Stimulated activated CD8-positive, alpha-beta memory T cell treated with anti-CD3 and anti-CD28 coated beads, Interleukin-7, amount 100 ng/mL, for 48 hours (primary cell): ENCODE measurements at places on chromosomes 7 and 10.

DNA sequence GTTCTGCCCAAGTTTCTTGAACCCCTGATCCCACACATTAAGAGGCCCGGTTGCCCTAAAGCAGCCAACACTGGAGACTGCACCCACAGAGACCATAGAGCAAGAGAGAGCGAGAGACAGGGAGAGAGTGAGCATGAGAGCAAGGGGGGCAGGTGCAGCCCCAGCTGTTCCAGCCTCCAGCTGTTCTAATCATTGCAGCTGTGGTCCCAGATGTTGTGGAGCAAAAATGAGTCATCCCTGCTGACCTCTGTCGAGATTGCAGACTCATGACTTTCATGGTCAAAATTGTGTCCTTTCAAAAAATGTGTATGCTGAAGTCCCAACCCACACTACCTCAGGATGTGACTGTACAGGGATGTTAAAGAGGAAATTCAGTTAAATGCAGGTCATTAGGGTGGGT, 143.9 kb upstream of the FRMD4A start:
- DNase-seq: no peak

DNA sequence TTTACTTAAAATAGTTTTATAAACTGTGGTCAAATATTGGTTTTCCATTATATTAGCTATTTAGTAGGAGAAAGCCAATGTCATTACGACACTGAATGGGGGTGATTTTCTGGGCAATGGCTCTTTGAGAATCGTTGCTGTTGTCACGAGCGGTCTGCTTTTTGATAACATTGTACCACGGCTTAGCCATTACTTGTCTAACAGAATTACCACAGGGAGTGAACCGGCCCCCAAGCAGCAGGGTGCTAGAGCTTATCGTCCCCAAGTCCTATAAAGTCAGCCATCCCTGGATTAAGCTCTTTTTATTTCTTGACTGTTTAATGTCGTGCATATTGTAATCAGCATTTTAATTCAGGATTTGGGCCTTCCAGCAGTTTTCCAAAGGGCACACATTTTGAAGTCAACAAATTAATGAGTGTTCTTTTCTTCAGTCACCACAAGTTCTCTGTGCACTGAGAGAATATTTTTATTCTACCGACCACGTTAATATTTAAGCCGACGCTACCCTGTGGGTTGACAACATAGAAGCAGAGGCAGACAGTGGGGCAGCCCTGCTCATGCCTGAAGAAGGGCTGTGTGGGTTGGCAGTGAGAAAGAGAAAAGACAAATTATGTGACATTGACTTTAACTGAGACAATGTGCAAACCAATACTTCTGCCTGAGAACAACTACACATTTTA, 125.8 kb downstream of the ICA1 start:
- no peak for DNase-seq

DNA sequence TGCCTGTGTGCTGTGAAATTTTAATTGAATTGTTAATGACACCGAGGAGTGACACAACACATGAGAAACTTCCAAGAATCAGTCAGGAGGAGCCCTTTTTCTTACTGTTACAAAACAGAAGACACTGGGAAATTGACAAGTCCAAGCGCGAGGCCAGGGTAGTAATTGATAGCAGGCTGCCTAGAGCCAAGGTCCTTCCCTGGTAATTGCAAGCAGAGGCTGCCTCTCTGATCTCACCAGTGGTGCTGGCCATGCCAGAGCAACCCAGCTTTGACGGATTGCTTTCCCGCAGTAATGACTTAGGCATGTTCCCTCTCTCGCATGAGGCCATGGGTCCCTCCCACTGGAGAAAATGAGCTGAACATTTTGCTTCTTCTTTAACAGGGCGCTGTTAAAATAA, 111.5 kb downstream of the LRMDA start:
- no peak for DNase-seq

GRCh38 chr7:8208816-8209215, 53.2 kb downstream of the ICA1 start:
- no peak for DNase-seq

DNA sequence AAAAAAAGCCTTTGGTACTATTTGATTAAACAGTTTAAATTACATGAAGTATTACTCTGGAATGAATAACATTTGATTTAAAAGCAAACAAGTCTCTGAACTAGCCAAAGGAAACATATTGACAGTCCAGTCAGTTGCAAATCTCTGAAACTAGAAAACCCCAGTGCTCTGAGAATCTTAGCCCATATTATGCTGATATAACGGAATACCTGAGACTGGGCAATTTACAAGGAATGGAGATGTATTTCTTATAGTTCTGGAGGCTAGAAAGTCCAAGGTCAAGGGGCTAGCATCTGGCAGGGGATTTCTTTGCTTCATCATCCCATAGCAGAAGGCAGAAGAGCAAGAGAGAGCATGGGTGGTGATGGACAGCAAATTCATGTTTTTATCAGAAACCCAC, 21.7 kb upstream of the FKBP9 start:
- no peak for DNase-seq

DNA sequence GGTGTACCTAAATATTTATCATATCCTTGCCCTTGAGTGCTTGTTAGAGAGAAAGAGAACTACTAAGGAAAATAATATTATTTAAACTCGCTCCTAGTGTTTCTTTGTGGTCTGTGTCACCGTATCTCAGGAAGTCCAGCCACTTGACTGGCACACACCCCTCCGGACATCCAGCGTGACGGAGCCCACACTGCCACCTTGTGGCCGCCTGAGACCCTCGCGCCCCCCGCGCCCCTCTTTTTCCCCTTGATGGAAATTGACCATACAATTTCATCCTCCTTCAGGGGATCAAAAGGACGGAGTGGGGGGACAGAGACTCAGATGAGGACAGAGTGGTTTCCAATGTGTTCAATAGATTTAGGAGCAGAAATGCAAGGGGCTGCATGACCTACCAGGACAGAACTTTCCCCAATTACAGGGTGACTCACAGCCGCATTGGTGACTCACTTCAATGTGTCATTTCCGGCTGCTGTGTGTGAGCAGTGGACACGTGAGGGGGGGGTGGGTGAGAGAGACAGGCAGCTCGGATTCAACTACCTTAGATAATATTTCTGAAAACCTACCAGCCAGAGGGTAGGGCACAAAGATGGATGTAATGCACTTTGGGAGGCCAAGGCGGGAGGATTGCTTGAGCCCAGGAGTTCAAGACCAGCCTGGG, 11.4 kb downstream of the SERPINE1 start:
- peak; percentile 67 for DNase-seq

- DNase-seq: no peak
Measured at GRCh38 chr10:51076299-51076841, 2.1 kb downstream of the PRKG1 start.

DNA sequence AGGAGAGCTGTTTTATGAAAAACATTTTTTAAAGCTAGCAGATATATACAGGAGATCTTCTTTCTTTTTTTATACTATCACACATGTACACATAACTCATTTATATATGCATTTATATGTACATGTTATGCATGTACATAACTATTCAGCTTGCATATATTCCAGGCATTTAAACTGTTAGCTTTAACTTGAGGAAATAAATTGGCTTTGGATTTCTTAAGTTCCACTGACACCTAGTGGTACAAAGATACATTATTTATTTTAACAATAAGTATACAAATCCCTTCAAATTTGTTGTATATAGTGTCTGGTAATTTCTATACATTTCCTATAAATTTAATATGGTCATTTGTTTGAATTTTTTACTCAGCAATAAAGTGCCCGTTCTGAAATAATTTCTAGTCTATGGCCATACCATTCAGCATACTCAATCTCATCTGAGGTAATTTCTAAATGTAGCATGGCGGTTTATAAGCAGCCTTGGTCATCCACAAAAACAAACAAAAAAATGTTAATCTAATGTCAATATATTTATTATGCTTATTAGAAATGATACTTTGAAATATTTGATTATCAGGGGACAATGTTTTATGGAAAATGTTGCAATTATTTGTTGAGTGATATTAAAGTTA, 11.6 kb downstream of the ZDHHC6 start:
- no peak for DNase-seq

DNA sequence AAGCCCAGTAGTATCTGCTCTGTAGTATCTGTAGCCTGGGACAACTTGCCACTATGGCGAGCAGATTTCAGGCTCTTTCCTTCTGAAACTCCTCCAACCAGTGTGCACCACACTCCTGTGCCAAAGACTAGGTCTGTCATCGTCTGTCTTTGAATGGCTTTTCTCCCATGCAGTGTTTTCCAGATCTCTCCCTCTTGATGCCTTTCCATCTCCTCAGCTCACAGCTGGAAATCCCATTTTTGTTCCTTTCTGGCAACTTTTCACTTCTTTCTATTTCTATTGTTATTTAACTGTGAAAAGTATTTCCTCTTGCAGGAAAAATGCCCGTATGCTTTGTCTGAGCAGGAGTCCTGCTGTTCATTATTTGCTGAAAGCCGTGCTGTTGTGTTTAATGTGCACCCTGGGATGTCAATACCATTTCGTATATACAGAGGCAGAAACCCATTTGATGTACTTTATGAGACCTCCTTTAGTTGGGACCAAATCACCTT, 373.7 kb downstream of the PHTF2 start:
- DNase-seq: no peak

GRCh38 chr10:70529848-70530247, 51.3 kb downstream of the PALD1 start:
- DNase-seq: no peak

- DNase-seq: no peak
Measured at GRCh38 chr10:18504161-18504560, 147.2 kb downstream of the NSUN6 start.

GRCh38 chr10:98296524-98296923, 28.5 kb upstream of the LOXL4 start:
- no peak for DNase-seq

GRCh38 chr10:72097448-72098300, 9.3 kb upstream of the SPOCK2 start:
- DNase-seq: no peak

GRCh38 chr7:51279391-51280023, 37.1 kb downstream of the COBL start:
- DNase-seq: no peak

- DNase-seq: no peak
Measured at GRCh38 chr10:69345402-69345801, 67.1 kb downstream of the HK1 start.

DNA sequence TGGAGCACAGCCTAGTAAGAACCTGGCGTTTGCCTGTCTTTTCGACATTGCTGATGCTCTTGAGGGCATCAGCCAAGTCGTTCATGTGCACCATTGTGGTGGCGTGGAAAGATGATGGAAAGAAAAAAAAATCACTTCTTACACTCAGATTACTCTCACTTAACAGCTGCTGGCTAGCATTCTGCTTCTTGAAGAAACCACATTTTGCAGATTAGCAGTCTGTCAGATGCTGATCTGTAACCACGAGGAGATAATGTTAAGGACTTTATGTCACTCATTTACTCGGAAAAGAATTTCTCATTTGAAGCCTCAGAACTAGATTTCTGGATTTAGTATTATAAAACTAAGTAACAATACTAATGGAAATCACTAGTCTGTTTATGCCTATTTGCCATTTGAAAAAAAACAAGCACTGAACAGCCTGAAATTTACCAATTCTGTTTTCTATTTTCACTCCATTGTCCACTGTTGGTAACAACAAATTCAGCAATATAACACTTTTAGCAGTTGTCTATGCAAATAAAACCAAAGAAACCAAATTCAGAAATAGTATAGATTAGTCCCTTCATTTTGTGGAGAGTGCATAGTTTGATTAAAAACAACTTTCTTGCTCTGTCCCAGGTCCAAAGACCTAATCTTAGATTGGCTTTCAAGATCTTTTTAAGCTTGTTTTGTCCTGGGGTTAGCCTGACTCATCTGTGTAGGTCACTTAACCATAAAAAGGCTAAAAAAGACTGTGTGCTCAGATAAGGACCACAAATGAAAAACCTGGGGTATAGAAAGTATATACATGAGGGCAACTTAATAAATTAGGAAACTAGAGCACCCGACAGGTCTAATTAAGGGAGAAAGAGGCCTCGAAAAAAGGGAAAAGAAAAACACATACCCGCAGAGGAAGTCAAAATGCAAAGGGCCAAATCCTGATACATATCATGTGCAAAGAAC, 67.5 kb downstream of the NT5C2 start:
- no peak for DNase-seq

- DNase-seq: no peak
Measured at GRCh38 chr10:132414402-132415016, 17.5 kb downstream of the PWWP2B start.

DNA sequence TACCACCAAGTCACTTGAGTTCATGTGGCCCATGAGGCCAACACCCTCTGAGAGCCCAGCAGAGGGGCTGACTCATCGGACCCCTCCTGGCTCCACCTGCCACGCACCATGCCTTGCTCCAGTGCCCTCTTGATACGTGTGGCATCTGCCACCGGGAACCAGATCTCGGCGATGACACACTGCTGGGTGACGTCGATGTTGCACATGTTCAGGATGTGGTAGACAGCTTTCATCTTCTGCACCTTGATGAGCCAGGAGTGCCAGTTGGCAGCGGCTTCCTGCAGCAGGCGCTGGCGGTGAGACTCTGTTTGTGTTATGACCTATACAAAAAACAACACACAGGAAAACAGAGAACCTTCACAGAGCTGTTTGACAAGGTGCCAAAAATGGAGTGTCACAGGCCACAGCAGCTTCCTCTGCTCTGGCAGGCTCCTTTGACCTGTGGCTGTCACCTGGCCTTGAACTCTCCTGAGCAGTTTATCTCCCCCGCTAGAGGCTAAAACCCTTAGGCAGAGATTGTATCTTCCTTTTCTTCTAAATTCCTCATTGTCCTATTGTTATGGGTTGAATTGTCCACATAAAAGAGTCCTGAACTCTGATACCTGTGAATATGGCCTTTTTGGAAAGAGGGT, 45.2 kb upstream of the TMEM213 start:
- peak; percentile 63 for DNase-seq

GRCh38 chr10:96585736-96586418, 935 bp downstream of the TM9SF3 start:
- DNase-seq: no peak

DNA sequence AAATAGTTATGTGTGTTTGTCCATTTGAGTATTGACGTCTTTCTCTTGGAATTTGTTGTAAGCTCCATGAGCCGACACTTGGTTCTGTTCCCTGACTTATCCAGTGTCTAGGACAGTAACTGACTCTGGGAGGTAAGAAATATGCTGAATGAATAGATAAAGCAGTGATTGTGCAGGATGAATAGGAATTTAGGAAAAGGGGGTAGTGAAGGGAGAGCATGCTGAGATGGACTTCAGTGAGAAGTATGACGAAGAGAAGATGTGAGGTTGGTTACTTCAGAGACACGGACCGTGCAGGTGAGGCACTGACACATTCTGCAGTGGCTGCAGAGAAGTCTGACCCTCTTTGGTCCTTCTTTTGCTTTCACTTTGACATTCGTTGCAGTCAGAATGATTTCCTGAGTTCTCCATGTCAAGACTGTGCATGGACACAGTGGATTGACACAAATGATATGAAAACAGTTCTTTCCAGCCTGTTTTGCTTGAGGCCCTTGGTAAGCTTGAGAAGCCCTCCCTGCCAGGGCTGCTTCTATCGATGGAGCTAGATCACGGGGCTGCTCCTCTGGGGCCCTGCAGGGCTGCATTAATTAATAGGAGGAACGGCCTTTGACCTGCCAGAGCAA, 261.5 kb upstream of the SORCS1 start:
- DNase-seq: no peak

DNA sequence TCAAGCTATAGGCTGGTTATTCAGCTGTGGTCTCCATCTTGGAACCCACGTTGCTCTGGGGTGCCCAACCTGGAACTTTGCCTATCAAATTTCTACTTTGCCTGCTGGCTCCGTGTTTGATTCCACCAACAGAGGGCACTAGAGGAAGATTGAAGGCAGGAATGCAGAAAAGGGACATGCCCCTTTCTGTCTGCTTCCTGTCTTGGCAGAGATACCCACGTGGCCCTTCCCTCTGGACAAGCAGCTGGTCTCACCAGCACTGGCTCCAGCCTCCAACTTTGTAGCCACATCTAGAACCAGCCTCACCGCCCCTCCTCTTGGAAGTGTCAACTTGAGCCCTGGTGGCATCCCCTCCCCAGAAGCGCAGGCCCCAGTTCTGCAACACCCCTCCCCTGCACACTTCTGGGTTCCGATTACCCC, 52.1 kb upstream of the ZNF438 start:
- peak; percentile 53 for DNase-seq
